ENCODE measurements at places on chromosomes 2 and 18.

- no peak for DNase-seq
These were observed 129.6 kb downstream of the CELF4 start for GRCh38 chr18:37435996-37436395.

DNA sequence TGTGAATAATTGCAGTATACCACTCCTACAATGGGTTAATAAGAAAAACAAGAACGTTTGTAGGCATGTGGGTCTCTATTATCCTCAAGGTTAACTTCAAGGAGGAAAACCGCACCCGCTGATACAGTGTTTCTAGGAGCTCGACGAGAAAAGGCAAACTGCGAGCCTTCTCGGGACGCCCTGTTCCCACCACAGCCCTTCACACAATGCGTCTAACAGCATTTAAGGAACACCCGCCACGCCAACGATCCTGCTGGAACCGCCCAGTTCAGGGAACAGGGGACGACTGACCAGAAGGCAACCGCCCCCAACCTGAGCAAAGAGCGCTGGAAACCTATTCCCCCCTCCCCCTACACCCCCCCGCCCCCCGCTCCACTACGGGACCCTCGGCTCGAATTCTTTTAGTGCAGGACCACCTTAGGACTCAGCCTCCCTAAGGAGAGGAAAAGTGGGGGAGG, 710 bp upstream of the TMSB10 start:
- no peak for DNase-seq

- no peak for DNase-seq
These were observed 4.7 kb downstream of the CAPG start for GRCh38 chr2:85405201-85406059.

DNA sequence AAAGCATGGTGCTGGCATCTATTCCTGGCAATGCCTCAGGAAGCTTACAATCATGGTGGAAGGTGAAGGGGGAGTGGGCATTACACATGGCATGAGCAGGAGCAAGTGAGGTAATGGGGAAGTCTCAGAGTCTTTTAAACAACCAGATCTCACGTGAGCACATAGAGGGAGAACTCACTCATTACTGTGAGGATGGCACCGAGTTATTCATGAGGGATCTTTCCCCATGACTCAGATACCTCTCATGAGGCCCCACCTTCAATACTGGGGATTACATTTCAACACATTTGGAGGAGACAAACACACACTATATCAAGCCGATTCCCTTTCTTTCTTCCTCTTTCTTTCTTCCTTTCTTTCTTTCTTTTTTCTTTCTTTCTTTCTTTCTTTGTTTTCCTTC, 47.9 kb upstream of the FANCL start:
- DNase-seq: no peak

GRCh38 chr18:10971717-10972116, 177.7 kb downstream of the PIEZO2 start:
- DNase-seq: no peak

DNA sequence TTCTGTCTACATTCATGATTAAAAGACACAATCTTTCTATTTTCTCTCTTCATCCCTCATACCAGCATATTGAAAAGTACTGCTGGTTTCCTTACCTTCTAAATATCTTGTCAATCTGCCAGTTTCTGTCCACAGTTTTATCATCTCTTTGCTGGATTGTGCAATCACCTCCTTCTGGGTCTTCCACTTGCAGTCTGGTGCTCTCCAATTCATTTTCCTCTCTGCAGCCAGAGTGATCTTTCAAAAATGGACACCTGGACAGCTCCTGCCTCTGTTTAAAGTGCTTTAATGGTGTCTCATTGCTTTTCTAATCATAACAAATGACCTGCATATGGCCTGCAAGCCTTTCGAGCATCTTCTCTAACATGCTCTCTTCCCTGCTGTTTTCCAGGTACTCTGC, 94.0 kb downstream of the C1QL2 start:
- no peak for DNase-seq

- DNase-seq: no peak
These were observed 678.3 kb upstream of the ID2 start for GRCh38 chr2:8003462-8004075.

- DNase-seq: no peak
These were observed 175.2 kb downstream of the TGIF1 start for GRCh38 chr18:3624935-3625741.

GRCh38 chr18:7272311-7273049, 41.6 kb downstream of the LRRC30 start:
- DNase-seq: no peak

DNA sequence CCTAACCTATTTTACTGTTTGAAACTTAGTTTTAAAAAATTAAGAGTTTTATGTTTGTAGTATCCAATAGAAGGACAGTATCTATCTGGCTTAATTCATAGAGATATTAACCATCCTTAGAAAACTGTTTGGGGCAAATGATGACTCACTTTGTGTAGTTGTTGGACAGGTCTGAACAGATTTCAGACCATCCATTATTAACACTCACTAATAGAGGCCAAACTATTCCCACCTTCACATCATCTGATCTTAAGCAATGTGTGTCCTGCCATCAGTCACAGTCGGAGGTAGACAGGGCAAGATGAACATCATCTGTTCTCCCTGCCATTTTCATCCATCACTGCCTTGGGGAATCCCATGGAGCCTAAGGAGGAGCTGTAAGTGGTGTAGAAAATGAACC, 164.6 kb upstream of the DCC start:
- no peak for DNase-seq

DNA sequence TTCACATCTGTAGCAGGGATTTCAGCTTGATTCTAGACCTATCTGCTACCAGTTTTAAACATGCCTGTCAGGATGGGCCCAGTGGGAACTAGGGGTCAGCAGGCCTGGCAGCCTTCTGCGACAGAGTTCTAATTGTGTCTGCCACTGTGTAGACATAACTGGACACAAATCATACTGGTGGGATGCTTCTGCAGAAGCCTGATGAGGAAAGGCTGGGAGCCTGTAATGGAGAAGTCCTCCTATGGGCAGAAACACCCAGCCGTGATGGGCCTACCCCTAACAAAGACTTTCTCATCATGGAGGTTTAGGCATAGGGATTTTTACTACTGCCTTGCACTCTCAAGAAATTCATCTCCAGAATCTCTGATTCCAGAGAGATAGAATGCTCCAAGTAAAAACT, 166.9 kb downstream of the PDE11A start:
- DNase-seq: no peak

- no peak for DNase-seq
These were observed 117.4 kb downstream of the KCNF1 start for GRCh38 chr2:11029136-11029535.

- DNase-seq: no peak
These were observed 114.2 kb downstream of the ICA1L start for GRCh38 chr2:202757339-202757738.

DNA sequence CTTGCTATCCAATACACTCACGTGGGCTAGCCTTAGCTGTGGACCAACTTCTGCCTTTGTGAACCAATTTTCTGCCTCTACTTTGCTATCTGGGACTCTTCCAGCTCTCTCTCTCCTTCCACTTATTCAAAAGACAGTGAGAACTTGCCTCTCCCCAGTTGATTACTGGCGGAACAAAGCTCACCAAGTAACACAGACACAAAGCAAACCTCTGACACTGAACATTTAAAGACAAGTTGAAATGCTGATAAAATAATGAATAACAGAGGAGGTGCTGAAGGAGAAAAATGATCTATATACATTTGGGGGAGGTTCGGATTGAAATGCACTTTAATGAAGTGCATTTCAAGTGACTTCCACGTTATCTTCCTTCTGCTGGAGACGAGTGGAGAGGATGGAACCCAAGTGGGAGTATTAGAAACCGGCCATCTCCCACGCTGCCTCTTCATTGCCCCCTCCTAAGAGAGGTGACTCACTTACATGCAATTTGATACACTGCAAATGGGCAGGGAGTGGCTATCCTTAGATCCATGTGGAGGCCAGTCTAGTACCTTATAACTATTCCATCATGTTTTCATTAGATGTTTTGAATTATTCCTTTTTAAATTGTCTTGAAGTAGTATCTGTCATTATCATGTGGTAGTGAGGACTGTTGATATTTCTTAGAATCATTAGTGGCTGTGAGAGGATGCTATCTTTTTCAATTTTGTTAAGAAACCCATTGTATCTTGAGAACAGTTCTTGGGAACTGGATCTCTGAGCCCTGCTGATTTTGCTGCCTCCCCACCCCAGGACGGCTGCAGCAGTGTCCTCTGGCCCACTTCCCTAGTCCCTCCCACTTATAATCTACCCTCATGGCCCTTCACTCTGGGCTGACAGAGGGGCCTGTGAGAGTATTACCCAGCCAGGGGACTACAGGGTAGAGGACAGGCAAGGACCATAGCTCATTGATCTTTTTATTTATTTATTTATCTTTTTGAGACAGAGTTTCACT, 6.0 kb upstream of the GLI2 start:
- no peak for DNase-seq

GRCh38 chr2:5316001-5316490, 376.1 kb upstream of the SOX11 start:
- no peak for DNase-seq

- DNase-seq: no peak
These were observed 23.4 kb downstream of the BCL11A start for GRCh38 chr2:60529785-60530627.

DNA sequence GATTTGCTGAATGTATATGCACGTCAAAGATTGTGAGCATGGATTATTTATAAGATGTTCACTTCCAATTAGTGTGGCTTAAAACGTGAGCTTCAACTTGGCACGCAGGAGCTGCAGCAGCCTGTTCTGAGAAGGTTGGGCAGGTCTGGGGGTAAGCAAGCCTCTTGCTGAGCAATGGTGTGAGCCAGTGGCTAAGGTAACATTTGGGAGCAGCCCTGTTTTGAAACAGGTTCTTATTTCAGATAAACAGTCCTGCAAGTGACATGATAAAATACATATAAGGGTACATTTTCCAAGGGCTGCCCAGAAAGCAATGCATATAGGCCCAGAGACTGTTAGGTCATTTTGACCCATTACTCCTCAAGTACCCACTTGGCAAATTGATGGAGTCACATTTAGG, 415.3 kb downstream of the ZNF521 start:
- DNase-seq: no peak

GRCh38 chr18:57188851-57189557, 42.1 kb downstream of the BOD1L2 start:
- no peak for DNase-seq

GRCh38 chr2:239195992-239196391, 204.8 kb downstream of the HDAC4 start:
- no peak for DNase-seq

- peak; percentile 94 for DNase-seq
These were observed 92.3 kb downstream of the B3GNT2 start for GRCh38 chr2:62287899-62288880.

GRCh38 chr2:218383892-218384519, 1.9 kb downstream of the SLC11A1 start:
- DNase-seq: no peak

- no peak for DNase-seq
These were observed 9.3 kb upstream of the RGPD4 start for GRCh38 chr2:107817378-107817777.

- no peak for DNase-seq
These were observed 282.6 kb downstream of the CBLN2 start for GRCh38 chr18:72261590-72261989.

DNA sequence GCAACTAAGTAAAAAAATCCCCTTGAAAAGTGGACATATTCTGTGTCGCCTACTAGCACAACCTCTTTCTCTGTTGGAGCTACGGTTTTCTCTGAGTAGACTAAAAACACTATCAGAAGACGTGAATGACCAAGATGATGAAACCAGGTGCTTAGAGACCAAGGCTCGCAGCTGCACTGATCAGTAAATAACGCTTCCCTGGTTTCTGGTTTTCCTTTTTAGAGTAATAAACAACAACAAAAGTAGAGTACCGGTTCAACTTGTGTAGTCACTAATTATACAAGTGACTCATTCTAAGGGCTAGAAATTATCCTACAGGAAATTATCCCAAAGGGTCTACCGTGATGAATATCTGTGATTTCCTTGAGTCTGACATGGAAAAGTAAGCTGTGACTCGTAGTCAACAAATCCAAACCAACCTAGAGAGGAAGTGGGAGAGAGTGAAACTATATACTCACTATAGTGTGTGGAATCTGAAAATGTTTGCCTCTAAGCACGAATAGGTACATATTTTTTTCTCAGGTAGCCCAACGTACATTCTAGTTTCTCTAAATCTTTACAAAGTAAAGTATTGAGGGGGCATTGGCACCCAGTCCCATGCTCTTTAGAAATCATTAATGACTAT, 17.8 kb downstream of the RASGRP3 start:
- no peak for DNase-seq

- DNase-seq: no peak
These were observed 43.7 kb downstream of the MYO7B start for GRCh38 chr2:127579231-127579630.

DNA sequence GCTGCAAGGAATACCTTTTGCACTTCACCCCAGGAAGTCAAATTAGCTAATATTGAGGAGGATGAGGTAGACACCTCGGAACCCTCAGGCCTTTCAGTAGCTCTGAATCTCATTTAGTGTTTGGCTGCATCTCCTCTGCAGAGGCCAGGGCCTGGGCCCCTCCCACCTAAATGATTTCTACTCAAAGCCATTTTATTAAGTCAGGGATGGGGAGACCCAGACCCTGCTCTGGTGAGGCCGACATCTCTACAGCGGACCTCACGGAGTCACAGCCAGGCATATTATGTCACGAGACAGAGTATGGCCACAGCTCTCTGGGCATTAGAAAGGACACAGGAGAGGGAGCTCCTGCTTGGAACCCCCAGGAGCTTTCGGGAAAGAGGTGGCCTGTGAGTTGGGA, 305.5 kb downstream of the ALK start:
- no peak for DNase-seq

DNA sequence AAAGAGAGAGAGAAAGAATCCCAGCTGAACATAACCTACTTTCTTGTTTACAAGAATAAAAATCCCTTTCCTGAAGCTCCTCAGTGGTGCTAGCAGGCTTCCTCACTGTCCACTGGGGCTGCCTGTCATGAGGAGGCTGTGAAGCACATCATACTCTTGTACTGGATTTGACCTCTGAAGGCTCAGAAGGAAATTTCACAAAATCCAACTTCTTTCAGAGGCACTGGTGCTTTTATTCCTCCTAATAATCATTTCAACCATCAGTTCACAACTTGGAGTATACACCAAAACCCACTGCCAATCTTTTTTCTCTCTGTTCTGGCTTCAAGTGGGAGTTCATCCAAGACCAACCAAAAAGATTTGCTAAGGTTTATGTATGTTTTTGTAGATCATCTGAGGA, 48.5 kb downstream of the TMX3 start:
- no peak for DNase-seq

DNA sequence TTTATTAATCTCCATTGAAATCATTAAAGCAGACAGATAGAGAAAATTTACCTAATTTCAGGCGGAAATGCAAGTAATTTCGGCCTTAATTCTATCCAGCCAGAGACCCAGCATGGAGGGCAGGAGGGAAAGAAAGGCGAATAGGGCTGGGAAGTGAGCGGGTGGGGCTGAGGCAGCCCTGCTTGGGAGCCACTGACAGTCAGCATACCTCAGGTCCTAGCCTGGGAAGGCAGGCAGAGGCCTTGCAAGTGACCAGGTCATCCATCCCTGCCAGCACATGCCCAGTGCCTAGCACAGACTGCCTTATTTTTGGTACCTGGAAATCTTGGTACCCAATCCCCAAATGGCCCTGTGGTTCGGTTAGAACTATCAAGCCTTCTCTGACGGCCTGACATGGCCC, 1.5 kb downstream of the GDF7 start:
- DNase-seq: no peak

- DNase-seq: peak; percentile 19
These were observed 113.7 kb downstream of the SRBD1 start for GRCh38 chr2:45497355-45497754.

GRCh38 chr2:62456721-62457539, 49.1 kb downstream of the TMEM17 start:
- DNase-seq: no peak
